ENCODE measurements at places on chromosomes 1 and 21.

GRCh38 chr1:180175291-180175690, 20.6 kb downstream of the QSOX1 start:
- no peak for DNase-seq

GRCh38 chr1:72489801-72490200, 207.5 kb upstream of the NEGR1 start:
- DNase-seq: no peak

DNA sequence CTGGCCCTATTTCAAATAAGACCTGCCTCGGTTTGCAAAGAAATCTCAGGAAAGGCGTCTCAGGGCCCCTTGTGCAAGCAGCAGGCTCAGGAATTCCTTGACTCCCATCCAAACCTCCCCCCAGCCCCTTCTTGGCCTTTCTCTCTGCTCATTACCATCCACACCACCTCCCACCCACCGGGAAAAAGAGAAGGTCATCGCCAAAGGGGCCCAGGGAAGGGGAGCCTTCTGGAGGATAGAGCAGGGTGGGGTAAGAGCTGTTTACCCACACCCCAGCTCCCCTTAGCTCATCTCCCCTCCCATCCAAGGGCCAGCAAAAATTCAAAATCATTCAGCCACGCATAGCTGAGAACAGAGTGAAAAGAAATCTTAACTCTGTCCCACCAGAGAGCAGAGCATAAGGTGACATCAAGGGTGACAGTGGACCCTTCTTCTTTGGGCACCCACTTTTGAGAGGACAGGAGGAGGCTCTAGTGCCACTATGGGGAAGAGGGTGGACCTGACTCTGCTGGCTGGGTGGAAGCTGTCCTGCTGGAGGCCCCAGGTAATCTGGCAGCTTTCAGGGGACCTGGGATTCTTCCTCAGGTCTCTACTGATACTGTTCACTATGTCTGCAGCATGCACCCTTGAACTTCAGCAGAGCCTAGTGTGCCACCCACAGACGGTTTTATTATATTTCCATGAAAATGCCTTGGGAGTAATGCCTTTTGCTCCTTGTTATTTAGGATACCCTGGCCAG, 3.9 kb upstream of the WNT2B start:
- no peak for DNase-seq

DNA sequence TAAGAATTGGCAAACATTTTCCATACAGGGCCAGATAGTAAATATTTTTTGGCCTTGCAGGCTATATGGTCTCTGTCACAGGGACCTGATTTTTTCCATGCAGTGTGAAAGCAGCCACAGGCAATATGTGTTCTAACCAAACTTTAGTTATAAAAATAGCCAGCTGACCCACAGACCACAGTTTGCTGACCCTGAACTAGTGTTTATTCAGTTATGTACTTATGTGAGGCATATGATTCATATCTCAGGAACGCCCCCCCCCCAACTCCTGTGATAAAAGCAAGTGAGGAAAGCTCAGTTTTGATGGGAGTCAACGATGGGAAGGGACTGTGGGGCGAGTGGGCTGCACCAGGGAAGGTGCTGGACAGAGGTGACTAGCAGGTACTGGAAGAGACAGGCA, 80.1 kb downstream of the HMGB4 start:
- no peak for DNase-seq

DNA sequence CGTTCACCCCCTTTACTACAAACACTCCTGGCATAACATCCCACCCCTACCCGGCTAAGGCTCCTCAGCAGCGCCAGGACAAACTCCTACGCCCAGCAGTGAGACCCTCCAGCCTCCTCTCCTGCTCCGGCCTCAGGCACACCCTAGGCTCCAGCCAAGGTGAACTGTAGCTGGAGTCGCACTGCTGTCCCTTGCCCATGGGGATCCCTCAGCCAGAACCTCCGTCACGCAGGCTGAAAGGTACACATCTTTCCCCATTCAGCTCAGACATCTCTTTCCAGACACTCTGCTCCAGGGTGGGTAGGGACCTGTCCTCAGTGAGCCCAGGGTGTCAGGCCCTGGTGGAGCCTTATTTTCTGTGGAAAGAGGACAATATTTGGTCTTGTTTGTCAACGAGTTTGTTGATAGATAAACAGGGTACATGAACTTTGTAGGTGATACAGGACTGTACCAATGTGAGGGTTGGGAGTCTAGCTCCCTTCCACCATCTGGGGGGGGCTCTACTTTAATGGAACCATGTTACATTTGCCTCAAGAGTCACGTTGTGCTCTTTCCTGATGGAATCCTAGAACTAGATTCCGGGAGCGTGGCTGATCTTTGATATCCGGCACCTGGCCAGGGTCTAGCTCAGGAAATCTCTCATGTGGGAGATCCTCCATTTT, 56.5 kb upstream of the SSBP3 start:
- no peak for DNase-seq

- DNase-seq: no peak
Observed at GRCh38 chr21:27265949-27266348, 299.1 kb upstream of the ADAMTS5 start.

- no peak for DNase-seq
Observed at GRCh38 chr1:226946285-226946684, 6.2 kb downstream of the COQ8A start.

GRCh38 chr1:209390764-209391163, 192.8 kb upstream of the CAMK1G start:
- DNase-seq: no peak
